ENCODE measurements at places on chromosomes 1 and 21.

GRCh38 chr1:223713546-223714420, 1.4 kb downstream of the CAPN2 start:
- DNase-seq, result no peak

DNA sequence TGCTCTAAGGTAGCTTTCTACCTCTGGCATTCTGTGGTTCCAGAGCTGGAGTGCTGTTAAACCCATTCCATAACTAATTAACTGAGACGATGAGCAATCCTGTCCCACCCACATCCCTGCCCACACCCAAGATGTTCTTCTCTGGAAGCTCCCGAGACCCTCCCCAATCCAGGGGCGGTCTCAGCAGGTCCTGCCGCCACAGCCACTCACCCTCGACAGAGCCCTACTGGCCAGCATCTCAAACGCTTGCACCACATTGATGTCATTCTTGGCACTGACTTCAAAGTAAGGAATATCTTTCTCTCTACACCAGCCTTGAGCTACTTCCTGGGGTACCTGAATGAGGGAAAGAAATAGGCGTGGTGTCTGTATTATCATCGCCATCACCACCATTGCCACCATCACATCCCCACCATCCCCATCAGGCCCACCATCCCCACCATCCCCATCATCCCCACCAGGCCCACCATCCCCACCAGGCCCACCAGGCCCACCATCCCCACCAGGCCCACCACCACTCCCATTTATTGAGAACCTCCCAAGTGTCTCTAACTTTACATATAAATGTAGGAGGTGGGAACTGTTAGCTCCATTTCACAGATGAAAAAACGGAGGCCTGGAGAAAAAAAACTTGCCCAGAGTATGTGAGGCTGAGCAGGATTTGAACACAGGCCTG, 17.7 kb downstream of the RAB7B start:
- DNase-seq, result no peak

DNA sequence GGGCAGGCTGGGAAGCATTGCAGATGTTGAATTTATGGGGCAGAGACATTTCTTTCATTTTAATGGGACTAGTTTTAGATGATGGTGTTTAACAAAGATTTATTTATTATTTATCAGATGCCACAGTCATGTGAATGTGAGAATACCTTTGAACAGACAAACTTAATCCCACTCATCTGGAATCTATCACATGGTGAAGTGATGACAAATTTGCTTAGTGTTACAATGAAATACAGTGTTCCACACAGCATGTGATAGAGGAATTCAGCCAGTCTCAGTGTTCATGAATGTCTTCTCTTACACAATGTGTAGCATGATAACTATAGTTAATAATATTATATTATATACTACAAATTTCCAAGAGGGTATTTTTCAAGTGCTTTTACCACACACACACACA, 1361.7 kb upstream of the B3GALT2 start:
- DNase-seq, result no peak

DNA sequence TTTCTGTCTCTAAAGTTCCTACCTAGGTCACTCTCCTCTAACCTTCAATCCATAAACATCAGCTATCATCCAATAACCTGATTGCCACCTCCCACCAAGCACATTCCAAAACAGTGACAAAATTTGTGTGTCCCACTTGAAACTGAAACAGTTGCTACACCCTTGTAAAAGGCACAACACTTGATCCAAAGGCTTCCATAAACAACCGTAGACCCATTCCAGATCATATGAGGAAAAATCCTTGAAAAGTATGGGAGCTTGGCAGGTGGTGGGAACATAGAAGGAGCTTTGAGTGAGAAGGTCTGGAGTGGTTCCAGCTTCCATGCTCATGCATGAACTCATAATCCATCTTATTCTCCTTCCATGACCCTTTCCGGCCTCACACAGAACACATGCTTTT, 82.0 kb upstream of the ATP1A1 start:
- no peak for DNase-seq

- no peak for DNase-seq
Observed at GRCh38 chr1:15174615-15174983, 21.1 kb downstream of the TMEM51 start.

DNA sequence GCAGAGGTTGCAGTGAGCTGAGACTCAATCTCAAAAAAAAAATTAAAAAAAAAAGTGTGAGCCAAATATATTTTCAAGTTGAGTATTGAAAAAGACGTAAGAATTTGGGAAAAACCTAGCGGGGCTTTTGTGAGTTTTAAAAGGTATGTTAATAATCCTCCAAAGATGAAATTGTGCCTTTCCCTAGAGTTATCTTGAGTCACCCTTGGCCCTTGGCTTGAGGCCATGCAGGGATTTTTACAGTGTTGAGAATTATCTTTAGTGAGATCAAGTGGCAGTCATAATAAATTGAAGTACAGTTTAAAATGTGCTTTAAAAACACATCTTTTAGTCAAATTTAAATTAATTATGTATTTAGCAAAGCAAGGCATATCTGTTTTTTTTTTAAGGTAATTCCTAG, 32.7 kb downstream of the PPP2R5A start:
- no peak for DNase-seq

- DNase-seq, result no peak
Observed at GRCh38 chr1:17867470-17867869, 112.3 kb downstream of the ACTL8 start.

DNA sequence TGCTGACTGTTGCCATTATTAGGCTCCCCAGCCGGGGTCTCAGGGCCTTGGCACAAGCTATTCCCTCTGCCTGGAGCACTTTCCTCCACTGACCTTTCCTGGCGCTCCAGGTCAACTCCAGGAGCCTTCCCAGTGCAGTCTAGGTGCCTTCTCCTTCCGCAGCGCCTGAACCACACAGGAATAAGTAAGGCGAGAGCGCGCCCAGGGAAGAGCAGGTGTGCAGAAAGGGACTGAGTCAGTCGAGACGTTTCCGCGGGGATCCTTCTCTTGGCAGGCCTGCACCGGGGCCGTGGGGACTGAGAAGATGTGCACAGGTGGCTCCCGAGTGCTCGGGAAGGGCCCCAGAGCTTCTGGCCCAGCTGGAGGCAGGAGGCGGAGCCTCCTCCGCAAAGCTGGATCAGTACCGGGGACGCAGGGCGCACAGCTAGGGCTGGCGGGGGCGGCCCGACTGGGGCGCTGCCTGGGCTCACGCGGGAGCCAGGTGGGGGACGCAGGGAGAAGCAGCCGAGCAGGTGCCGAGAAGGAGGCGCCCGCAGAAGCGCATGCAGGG, 765 bp upstream of the BMP8A start:
- DNase-seq, result peak; percentile 9

GRCh38 chr1:155695072-155695471, 6.2 kb downstream of the DAP3 start:
- no peak for DNase-seq

- no peak for DNase-seq
Observed at GRCh38 chr21:29224006-29224405, 74.7 kb upstream of the BACH1 start.

- DNase-seq, result no peak
Observed at GRCh38 chr1:41895552-41895951, 23.2 kb downstream of the HIVEP3 start.

Measured in SHP77 (cell line).